Activated T-helper 2 cell treated with anti-CD3 and anti-CD28 coated beads, Interferon-gamma antibody, Interleukin-2, Interleukin-4, amounts not matched to agents 10 μg/mL and 5 μg/mL and 100 μg/mL, durations not matched to agents 14 hours and 24 hours and 36 hours (primary cell): ENCODE measurements at places on chromosomes 3 and 15.
A peak's percentile ranks its signal among the peaks of the same experiment; 100 is the strongest.

DNA sequence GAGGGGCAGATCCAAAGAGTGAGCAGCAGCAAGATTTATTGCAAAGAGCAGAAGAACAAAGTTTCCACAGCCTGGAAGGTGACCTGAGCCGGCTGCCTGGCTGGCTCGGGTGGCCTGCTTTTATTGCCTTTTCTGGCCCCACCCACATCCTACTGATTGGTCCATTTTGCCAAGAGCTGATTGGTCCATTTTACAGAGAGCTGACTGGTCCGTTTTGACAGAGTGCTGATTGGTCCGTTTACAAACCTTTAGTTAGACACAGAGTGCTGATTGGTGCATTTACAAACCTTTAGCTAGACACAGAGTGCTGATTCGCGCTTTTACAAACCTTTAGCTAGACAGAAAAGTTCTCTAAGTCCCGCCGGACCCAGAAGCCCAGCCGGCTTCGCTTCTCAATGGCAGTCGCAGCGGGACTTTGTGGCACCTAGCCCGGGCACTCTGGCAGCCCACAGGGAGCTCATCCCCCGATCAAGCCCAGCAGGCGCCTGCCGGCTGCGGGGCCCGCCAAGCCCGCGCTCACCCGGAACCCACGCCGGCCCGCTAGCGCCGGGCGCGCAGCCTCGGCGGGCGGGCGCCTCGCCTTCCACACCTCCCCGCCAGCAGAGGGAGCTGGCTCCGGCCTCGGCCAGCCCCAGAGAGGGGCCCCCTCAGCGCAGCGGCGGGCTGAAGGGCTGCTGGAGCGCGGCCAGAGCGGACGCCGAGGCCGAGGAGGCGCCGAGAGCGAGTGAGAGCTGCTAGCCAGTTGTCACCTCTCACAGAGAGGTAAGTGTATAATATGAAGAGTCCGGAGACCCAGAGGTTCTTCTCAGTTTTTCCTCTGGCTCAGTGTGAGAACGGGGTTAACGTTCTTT lies 339.2 kb downstream of the CHL1 start:
- no peaks in the 10 kb centered on the region for H3K36me3 ChIP-seq
- H3K4me1 ChIP-seq: no peaks in the 10 kb centered on the region
- DNase-seq: no peak
- H3K27me3 ChIP-seq: no peaks in the 10 kb centered on the region
- no peak overlapping the region for H3K27ac ChIP-seq
- H3K4me3 ChIP-seq: no peak overlapping the region

DNA sequence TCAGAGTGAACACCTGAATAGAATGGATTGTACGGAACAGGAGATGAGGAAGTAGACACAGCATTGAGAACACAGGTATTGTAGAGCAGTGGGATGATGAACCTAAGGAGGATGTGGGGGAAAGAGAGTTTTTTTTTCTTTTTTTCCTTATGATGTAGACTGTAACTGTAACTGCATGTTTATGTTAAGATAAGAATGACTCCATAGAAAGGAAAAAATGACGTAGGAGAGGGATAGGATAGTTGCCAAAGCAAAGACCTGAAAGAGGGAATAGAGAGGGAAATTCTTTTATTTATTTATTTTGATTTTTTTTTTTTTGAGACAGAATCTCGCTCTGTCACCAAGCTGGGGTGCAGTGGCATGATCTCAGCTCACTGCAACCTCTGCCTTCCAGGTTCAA lies 33.2 kb downstream of the APH1B start:
- no peaks in the 10 kb centered on the region for H3K4me1 ChIP-seq
- no peak overlapping the region for H3K4me3 ChIP-seq
- H3K27ac ChIP-seq: no peak overlapping the region
- peaks cover 8% of the 10 kb centered on the region for H3K36me3 ChIP-seq

DNA sequence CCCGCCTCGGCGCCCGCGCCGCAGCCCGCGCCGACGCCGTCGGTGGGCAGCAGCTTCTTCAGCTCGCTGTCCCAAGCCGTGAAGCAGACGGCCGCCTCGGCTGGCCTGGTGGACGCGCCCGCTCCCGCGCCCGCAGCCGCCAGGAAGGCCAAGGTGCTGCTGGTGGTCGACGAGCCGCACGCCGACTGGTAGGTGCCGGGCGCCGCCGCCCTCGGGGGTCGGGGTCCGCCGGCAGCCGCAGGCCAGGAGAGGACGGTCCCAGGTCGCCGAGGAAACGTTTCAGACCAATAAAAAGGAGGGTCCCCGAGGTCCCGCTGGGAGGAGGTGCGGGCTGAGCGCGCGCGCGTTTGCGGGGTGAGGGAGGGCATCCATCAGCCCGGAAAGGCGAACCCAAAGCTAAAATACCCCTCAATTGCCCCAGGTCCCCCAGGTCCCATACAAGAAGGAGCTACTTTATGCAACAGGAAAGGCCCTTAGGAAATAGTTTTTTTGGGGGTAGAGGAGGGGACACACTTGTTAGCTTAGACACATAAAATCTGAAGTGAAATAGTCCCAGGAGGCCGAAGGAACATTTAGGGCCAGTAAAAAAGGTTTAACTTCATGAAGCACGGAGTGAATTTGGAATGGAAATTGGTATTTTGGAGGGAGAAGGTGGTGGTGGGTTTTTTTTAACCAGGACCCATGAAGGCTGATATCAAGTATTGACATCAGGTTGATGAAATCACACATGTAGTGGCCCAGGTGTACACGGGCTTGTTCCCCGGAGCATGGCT lies 739 bp downstream of the SYN2 start:
- no peak overlapping the region for H3K27ac ChIP-seq
- H3K4me3 ChIP-seq: peak overlapping the region; percentile 34
- H3K4me1 ChIP-seq: peaks cover 12% of the 10 kb centered on the region
- no peaks in the 10 kb centered on the region for H3K36me3 ChIP-seq
- DNase-seq: no peak

- H3K27me3 ChIP-seq: peaks cover 2% of the 10 kb centered on the region
- H3K27ac ChIP-seq: no peak overlapping the region
These were observed 4.5 kb downstream of the INKA1 start for GRCh38 chr3:49807431-49808114.
